Type B pancreatic cell (in vitro differentiated cells): ENCODE measurements at places on chromosomes 7 and 10. TPM values are rescaled to one million over a fixed set of nuclear protein-coding genes. Genes with fewer than 3 reads are reported as not detected.

MAGI2 gene
- total RNA-seq, result 5.7 and 13.3 TPM in 2 replicates

GSAP gene
- total RNA-seq, result 5.0 and 6.1 TPM in 2 replicates

SH2D4B gene
- 0.07 and 0.10 TPM in 2 replicates for total RNA-seq

MEOX2 gene
- total RNA-seq, result 3.0 TPM in 1 of 2 replicates, not detected in the other

TET1 gene
- 14.9 and 29.0 TPM in 2 replicates for total RNA-seq

PIP gene
- total RNA-seq, result not detected in 2 replicates

ARPC1A gene
- total RNA-seq, result 164 and 209 TPM in 2 replicates

BMI1 gene
- total RNA-seq, result 28.9 and 36.6 TPM in 2 replicates
